ENCODE measurements at places on chromosomes 7 and 10. TPM values are rescaled to one million over a fixed set of nuclear protein-coding genes. Genes with fewer than 3 reads are reported as not detected.
A peak's percentile ranks its signal among the peaks of the same experiment; 100 is the strongest.

DNA sequence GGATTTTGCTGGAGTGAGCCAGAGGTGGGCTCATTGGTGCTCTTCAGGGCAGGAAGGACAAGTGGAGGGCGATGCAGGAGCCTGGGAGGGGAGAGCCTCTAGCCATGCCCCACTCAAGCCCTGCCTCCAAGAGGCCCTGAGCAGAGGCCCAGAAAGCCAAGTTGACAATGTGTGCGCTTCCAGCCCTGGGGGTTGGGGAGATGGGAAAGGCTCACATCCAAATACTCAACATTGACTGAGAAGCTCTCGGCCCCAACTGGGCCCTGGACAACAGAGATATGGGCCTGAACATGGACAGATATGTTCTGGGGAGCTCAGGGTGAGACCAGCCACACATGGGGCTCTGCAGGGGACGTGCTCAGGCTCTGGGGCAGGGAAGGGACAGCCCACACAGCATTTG lies 39.0 kb downstream of the FRMPD2 start:
- H3K36me3 ChIP-seq: no peaks in the 10 kb centered on the region
- no peak for DNase-seq
- no peaks in the 10 kb centered on the region for H3K27me3 ChIP-seq
- no peak overlapping the region for H3K27ac ChIP-seq
- no peak overlapping the region for H3K4me3 ChIP-seq
- no peaks in the 10 kb centered on the region for H3K4me1 ChIP-seq

GRCh38 chr7:151080067-151080521 lies 515 bp downstream of the FASTK start:
- no peak for DNase-seq
- peak overlapping the region; percentile 94 for H3K27ac ChIP-seq
- peak overlapping the region; percentile 97 for H3K4me3 ChIP-seq
- H3K4me1 ChIP-seq: peaks cover 57% of the 10 kb centered on the region

DNA sequence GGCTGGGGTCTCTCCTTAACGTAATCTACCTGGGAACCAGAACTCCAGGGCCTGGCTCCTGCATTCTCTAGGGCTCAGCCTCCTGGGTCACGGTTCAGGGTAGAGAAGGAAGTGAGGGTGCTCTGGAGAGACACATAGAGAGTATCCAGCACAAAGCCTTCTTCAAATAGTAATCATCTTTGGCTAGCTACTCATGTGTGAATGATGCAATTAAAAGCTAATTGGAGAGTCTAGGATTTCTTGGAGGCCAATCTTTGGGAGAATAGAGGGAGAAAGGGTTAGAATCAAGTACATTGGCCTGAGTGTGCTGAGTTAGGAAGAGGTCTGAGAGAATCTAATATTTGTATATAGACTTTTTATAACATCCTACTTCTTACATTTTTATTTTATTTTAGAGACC lies 24.0 kb upstream of the MALRD1 start:
- no peak for DNase-seq
- no peak overlapping the region for H3K27ac ChIP-seq
- H3K27me3 ChIP-seq: no peaks in the 10 kb centered on the region
- H3K4me3 ChIP-seq: no peak overlapping the region
- H3K36me3 ChIP-seq: no peaks in the 10 kb centered on the region

DNA sequence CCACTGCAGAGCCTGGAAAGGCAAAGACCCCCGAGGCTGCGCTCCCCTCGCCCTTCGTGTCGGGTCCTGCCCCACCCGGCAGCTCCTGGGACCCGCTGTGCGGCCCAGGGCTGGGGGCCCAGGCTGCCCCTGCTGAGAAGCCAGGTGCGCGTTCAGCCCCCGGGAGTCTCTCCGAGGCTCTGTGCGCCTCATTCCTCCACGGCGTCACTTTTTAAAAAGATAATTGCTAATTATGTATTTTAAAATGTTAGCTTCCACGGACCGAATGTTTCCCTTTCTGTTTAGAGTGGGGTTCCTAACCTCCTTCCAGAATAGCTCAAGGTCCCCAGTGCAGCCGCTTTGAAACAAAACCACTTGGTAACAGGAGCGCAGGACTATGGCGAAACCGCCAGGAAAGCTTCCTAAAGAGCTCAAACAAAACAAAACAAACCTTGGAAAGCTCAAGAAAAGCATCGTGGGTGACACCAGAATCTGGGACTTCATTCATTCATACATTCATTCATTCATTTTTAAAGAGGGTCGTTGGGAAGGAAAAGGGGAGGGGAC lies 45.6 kb downstream of the PDIA4 start:
- peak overlapping the region; percentile 40 for H3K4me3 ChIP-seq
- no peak for DNase-seq
- no peak overlapping the region for H3K27ac ChIP-seq

DNA sequence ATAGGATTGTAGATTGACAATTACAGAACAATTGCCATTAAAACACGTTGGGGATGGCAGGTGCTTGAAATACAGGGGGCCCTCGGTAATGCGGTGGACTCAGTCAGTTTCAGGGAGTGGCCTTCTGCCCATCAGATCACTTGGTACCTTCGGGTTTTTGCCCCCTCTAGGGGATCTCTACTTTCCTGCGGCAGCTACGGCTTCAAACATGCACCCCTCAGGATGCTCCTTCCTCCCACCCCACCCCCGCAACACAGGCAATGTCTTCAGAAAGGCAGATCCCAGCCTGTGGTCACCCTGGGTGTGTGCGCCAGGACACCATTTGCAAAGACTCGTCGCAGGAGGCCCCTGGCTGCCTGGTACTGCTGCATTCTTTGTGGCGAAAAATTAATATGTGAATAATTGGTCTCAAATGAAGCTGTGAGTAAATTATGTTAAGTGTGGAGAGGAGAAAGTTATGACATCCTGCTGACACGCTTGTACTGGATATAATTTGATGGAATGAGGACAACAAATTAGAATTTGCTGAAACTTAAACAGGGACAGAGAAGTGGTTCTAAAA lies 431.0 kb upstream of the MKI67 start:
- H3K36me3 ChIP-seq: no peaks in the 10 kb centered on the region
- H3K4me1 ChIP-seq: no peaks in the 10 kb centered on the region
- no peak overlapping the region for H3K27ac ChIP-seq
- no peak overlapping the region for H3K4me3 ChIP-seq

DNA sequence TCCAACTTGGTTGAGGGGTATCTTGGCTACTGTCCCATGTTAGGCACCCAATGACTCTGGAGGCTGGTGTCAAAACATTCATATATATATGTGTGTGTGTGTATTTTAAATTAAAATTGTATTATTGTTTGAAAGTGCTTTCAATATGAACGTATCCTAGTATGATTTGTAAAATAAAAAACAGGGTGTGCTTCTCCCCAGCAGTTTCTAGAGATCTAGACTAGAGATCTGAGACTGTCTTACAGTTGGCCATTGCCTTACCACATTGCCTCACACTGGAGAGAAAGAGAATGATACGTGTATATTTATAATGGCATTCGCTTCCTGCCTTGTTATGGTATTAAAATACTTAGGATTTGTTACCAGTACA lies 1.2 kb downstream of the BAG3 start:
- H3K4me1 ChIP-seq: peaks cover 50% of the 10 kb centered on the region
- peak overlapping the region; percentile 98 for H3K27ac ChIP-seq
- no peak for DNase-seq

DNA sequence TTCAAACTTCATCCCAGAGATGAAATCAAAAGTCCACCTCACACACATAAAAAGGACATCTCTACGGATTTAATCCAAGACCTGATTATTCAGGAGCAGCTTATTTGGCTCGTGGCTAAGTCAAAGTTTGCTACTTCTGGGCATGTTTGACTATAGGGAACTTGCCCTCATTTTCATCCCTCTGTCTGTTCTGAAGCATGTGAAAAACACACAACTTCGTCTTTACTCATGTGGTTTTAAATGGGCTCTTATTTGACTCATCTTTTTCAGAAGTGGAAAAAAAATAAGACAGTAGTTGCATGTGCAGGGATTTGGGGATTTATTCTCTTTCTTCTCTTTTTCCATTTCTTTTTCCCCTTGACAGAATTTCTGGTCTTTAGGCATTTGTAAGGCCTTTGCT lies 295.9 kb downstream of the TFEC start:
- no peaks in the 10 kb centered on the region for H3K36me3 ChIP-seq
- H3K4me3 ChIP-seq: no peak overlapping the region
- H3K27me3 ChIP-seq: no peaks in the 10 kb centered on the region
- H3K4me1 ChIP-seq: no peaks in the 10 kb centered on the region

- H3K4me1 ChIP-seq: no peaks in the 10 kb centered on the region
- H3K36me3 ChIP-seq: no peaks in the 10 kb centered on the region
- no peak overlapping the region for H3K4me3 ChIP-seq
- no peak for DNase-seq
Measured at GRCh38 chr7:43721193-43721806, 8.0 kb downstream of the COA1 start.

GRCh38 chr10:31034098-31034909 lies 2.6 kb upstream of the ZNF438 start:
- H3K4me3 ChIP-seq: no peak overlapping the region
- H3K27me3 ChIP-seq: no peaks in the 10 kb centered on the region
- H3K4me1 ChIP-seq: peaks cover 31% of the 10 kb centered on the region
- H3K36me3 ChIP-seq: no peaks in the 10 kb centered on the region
- DNase-seq: no peak

- H3K27me3 ChIP-seq: no peaks in the 10 kb centered on the region
- H3K27ac ChIP-seq: no peak overlapping the region
- peaks cover 3% of the 10 kb centered on the region for H3K36me3 ChIP-seq
- peaks cover 27% of the 10 kb centered on the region for H3K4me1 ChIP-seq
- no peak for DNase-seq
- H3K4me3 ChIP-seq: no peak overlapping the region
Measured at GRCh38 chr7:128005117-128005516, 26.1 kb downstream of the LRRC4 start.

GRCh38 chr7:30136743-30137485 lies 2.1 kb downstream of the MTURN start:
- peak overlapping the region; percentile 90 for H3K4me3 ChIP-seq
- peaks cover 59% of the 10 kb centered on the region for H3K4me1 ChIP-seq
- no peak for DNase-seq
- peak overlapping the region; percentile 98 for H3K27ac ChIP-seq

DNA sequence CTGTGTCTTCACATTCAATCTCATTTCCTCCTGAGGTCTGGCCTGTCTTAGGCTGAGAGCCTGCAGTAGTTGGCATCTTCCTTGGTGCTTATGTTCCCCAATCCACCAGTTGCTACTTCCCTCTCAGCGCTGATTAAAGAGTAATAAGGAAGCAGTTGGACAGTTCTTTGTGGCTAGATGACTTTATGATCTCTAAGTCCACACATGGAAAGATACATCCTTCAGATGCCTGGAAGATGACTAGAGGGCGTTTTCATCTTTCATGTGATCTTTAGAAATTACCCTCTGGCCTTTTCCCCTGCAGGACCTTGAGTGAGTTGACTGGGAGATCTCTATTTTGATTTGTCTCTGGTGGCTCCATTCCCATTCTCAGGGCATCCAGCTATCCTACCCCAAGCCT lies 204.5 kb downstream of the GRM3 start:
- DNase-seq: no peak
- no peaks in the 10 kb centered on the region for H3K27me3 ChIP-seq
- H3K27ac ChIP-seq: no peak overlapping the region
- H3K4me3 ChIP-seq: no peak overlapping the region

The AOAH gene
- 24.6 TPM for total RNA-seq

The FAM53B gene
- total RNA-seq: 52.4 TPM

The CTAGE6 gene
- 0.34 TPM for total RNA-seq

The PRLHR gene
- total RNA-seq: not detected

The SMO gene
- total RNA-seq: 7.3 TPM
